ENCODE measurements at places on chromosomes 4 and X.

GRCh38 chrX:12567857-12568256, 223.4 kb upstream of the PRPS2 start:
- peak; percentile 46 for DNase-seq

DNA sequence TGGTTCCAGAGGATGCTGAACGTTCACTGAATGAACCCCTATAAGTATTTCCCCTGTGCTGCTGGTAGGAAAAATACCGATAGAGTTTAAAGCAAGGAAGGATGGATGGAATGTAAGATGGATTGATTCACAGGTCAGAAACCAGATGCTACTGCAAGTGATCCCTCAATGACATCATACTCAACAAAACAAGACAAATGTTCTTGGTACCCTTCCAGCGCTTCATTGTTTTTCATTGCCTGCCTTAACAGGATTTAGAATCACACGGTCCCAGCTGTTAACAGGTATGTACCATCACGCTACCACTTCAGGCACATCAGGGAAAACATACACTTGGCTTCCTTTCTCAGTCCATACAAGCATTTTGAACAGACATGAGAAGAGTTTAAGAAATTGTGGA, 118.1 kb upstream of the TLR3 start:
- peak; percentile 54 for DNase-seq

DNA sequence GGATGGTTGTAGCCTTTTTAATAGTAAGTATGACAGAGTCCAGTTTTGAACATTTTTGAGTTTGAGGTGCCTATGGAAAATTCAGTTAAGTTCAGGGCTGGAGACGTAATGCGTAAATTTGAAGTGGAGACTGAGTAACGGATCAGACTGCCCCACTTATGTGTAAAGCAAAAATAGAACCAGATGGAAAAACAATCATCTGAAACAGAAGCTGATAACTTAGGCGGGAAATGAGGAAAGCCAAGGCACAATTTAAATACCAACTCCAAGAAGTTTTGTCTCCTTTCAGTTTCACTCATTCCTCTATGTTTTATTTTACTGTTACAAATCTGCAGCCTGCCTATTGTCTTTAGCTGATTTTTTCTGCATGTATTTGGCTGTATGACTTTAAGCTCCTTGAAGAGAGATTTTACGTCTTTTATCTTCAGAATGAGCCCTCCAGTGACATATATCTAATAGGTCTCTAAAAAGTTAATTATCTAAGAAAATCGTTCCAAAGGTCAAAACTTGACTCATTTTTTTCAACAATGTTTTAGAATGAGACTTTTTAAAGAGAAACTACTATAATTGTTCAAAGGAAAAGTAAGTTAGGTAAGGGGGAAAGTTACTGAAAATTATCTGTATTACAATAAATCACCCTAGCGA, 1.1 kb downstream of the SGCB start:
- peak; percentile 52 for DNase-seq

DNA sequence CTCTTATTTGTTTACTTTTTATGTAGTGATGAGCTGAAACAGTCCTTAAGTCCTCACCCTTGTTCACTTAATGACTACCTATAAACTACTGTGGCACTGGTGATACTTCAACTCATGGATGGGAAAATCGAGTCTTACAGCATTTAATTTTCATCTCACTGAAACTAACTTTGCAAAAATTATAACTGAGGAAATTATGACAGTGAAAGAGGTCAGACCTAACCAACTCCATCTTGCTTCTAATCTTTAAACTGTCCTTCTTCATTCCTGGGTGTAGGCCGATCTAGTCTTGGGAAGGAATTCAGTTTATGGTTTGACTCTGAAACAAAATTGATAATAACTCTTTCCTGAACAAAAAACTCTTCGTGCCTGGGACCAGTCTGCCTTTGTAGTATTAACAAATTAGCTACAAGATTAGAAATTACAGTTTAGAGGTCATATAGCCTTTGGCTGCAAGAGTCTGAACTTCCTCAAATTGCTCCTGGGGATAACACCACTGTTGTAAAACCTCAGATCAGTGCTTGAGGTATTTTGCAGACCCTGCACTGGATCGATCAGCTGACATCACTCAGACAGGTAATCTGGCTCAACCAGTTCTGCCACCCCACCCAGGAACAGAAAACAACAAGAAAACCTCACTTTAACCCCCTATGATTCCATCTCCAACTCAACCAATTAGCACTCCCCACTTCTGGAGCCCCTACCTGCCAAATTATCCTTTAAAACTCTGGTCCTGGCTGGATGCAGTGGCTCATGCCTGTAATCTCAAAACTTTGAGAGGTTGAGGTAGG, 995.7 kb upstream of the PRKX start:
- no peak for DNase-seq

DNA sequence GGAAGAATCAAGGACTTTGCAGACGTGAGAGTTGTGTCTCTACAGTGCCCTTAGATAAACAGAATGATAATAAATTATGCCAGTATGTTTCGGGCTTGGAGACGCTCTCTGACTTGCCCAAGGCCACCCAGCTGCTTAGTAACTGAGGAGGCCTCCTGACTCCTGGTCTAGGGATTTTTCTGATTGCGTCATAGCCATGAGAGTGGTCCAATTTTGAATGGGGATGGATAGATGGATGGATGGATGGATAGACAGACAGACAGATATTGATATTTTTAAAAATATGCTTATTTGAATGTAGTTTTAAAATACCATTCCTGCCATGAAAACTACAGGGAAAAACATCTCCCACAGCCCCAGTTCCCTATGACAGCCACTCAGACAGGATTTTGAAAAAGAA, 15.5 kb downstream of the ARHGAP36 start:
- DNase-seq, result no peak

DNA sequence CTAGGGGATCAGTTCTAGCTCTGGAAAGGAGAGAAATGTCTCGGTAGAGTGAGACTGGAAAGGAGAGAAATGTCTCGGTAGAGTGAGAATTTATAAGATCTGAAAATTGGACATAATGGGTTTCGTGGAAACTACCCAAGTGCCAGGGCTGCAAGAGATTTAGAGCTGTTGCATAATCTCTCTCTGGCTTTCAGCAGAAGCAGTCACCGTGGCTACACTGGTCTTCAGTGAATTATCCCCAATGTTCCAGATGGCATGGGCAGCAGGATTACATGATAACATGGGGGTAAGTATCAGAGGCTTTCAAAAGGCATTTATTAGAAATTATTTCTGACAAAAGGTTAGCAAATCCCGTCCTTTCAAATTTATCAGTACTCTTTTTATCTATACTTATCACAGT, 435.5 kb downstream of the NKX6-1 start:
- no peak for DNase-seq

Data from adipocyte (in vitro differentiated cells).